ENCODE measurements at places on chromosomes 5 and 9. TPM values are rescaled to one million over a fixed set of nuclear protein-coding genes. Genes with fewer than 3 reads are reported as not detected.

DHX29 gene
- total RNA-seq = 33.0 TPM

SV2C gene
- total RNA-seq = not detected

FAM221B gene
- total RNA-seq = not detected

DRD1 gene
- not detected for total RNA-seq

PFN3 gene
- not detected for total RNA-seq

NMRK1 gene
- total RNA-seq = 13.8 TPM

GPR150 gene
- 0.18 TPM for total RNA-seq

WHRN gene
- 0.35 TPM for total RNA-seq

SMIM33 gene
- not detected for total RNA-seq
